ENCODE measurements at places on chromosomes 6 and 20. TPM values are rescaled to one million over a fixed set of nuclear protein-coding genes. Genes with fewer than 3 reads are reported as not detected.

- DNase-seq, result no peak
Measured at GRCh38 chr6:138028893-138029292, 78.3 kb downstream of the PERP start.

DNA sequence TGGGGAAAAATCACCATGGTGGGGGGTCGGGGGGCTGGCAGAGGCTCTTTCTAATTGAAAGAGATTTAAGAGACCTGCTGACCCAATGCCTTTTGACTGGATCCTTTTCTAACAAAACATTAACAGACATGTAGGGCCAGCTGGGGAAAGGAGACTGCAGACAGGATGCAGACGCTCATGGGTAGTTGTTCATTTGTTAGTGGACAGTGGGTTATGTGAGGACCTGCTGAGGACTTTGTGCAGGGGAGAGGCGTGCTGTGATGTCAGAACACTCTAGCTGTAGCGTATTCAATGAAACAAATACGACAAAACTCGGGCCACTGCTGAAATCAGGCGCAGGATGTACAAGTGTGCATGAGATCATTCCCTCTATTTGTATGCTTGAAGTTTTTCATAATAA is 1.2 kb downstream of the IP6K3 start:
- no peak for DNase-seq

DNA sequence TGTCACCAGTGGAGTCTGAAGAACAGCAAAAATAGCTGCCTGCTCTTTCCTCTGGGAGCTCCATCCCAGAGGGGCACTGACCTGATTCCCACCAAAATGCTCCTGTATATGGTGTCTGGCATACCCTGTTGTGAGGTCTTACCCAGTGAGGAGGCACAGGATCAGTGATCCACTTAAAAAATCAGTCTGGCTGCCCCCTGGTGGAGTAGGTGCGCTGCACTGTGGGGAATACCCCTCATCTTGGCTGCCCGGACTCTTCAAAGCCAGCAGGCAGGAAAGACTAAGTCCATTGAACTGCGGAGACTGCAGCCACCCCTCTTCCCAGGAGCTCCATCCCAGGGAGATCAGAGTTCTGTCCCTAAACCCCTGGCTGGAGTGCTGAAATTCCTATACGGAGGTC is 230.9 kb upstream of the HTR1E start:
- DNase-seq, result no peak

The REM1 gene
- total RNA-seq, result not detected

DNA sequence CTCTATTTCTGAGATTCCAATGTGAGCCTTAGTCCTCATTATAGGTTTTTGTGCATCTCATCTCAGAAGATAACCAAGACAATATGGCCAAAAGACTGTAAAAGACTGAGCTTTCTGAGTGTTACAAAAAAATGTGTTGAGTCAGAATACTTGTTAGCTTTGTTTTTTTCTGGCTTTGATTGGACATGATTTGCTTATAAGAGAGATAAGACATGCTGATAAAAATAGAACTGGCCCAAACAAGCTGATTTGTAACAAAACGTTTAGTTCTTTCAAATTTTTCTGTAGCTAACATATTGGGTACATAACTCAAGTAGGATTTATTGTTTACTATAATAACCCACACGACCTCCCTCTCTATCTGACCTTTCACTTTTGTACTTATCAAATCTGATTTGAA is 32.9 kb downstream of the FILIP1 start:
- peak; percentile 50 for DNase-seq

- no peak for DNase-seq
Measured at GRCh38 chr6:114452785-114453401, 110.1 kb upstream of the HS3ST5 start.

GRCh38 chr6:165110860-165111259 is 198.5 kb downstream of the C6orf118 start:
- peak; percentile 74 for DNase-seq

GRCh38 chr20:51190783-51191180 is 167.9 kb upstream of the KCNG1 start:
- DNase-seq, result no peak

Measured in M059J (cell line).